ENCODE measurements at places on chromosomes 12 and 14.

DNA sequence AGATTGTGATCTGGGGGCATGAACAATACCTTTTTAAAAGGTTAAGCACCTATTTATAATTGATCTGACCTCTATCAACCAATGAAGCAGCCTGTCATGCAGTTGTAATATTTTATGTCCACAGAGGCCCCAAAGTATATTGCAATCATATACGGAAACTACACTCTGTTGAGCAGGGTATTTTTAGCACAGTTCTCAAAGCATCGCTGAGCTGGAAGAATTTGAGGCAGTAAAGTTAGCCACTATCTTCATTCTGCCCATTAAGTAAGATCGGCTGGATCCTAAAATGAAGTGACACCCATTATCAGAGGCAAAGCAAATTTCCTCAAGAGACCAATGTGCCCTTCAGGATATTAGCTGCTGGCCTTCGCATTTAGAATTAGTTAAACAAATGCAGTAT, 47.7 kb upstream of the GRIP1 start:
- DNase-seq = no peak

DNA sequence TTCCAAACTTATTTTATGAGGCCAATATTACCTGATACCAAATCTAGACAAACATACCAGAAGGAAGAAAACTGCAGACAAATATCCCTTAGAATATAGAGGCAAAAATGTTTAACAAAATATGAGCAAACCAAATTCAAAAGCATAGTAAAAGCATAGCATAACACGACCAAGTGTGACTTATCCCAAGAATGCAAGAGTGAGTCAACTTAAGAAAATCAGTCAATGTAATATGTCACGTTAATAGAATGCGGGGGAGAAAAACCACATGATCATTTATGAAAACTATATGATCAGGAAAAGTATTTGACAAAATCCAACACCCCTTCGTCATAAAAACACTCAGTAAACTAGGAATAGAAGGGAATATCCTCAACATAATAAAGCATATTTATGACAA, 217.3 kb downstream of the ADGRD1 start:
- no peak for DNase-seq

- DNase-seq = no peak
These were observed 191.7 kb downstream of the ALG10 start for GRCh38 chr12:34214011-34214410.

GRCh38 chr12:78392918-78393317, 471.7 kb upstream of the SYT1 start:
- DNase-seq = no peak

GRCh38 chr14:61567838-61568571, 127.3 kb upstream of the HIF1A start:
- DNase-seq = no peak

- DNase-seq = no peak
These were observed 50.5 kb downstream of the CFAP251 start for GRCh38 chr12:121968876-121969275.

DNA sequence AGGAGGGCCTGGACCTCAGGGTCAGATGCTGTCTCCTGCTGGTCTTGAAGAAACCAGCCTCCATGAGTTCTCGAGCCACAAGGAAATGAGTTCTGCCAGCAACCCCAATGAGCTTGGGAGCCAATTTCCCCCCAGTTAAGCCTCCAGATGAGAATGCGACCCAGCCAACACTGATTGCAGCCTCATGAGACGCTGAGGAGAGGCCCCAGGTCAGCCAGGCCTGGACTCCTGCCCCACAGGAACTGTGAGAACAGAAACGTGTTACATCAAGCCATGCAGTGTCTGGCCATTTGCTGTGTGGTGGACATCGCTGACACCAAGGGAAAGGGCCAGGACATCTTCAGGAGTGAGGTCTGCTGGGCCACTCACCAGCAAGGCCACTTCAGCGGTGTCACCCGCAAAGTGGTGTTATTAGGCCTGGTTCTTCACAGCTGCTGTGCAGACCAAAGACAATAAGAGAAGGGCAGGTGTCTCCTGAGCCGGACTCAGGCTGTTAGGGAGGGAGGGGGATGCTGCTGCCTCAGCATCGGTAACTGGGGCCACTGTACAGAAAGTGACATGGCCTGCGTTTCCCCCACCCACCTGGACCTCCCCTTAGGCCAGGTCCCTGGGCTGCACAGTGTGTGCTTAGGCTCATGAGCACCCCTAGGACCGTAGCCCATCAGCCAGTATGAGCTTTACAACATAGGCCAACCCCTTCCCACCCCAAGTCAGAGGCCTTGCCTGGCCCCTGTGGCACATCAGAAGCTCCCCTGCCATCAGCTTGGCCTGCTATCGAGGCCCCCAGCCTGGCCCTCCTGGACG, 272.4 kb upstream of the RTL1 start:
- DNase-seq = no peak

GRCh38 chr12:5808981-5809380, 136.1 kb downstream of the ANO2 start:
- DNase-seq = no peak

DNA sequence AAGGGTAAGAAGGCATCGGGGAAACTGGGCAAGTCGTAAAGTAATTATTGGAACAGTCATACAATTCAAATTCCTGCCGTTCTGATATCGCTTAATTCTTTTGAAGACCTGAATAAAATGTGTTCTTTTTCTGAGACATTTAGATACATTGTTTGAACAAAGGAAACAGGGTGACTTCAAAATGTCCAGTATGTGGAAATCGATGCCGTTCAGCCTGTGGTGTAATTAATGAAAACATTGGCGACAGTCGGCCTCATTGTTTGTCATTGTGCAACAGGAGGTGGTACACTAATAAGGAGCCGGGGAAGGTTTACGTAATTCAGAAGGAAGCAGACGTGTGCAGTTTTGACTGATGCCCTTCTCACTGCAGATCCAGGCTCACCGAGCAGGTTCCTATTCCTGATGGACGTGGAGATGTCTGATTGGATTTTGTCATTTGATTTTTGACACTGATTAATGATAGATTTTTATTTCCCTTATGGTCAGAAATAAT, 92.7 kb downstream of the BORCS5 start:
- no peak for DNase-seq

GRCh38 chr12:10362828-10363657, 26.8 kb downstream of the KLRK1 start:
- DNase-seq = no peak

DNA sequence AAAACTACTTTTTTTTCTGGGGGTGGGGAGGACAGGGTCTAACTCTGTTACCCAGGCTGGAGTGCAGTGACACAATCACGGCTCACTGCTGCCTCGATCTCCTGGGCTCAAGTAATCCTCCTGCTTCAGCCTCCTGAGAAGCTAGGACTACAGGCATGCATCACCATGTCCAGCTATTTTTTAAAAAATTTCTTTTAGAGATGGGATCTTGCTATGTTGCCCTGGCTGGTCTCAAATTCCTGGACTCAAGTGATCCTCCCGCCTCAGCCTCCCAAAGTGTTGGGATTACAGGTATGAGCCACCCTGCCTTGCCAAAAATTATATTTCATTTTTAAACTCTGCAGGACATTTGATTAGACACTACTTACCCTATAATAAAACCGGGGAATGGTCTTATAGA, 5.5 kb downstream of the PPP2R3C start:
- DNase-seq = no peak

DNA sequence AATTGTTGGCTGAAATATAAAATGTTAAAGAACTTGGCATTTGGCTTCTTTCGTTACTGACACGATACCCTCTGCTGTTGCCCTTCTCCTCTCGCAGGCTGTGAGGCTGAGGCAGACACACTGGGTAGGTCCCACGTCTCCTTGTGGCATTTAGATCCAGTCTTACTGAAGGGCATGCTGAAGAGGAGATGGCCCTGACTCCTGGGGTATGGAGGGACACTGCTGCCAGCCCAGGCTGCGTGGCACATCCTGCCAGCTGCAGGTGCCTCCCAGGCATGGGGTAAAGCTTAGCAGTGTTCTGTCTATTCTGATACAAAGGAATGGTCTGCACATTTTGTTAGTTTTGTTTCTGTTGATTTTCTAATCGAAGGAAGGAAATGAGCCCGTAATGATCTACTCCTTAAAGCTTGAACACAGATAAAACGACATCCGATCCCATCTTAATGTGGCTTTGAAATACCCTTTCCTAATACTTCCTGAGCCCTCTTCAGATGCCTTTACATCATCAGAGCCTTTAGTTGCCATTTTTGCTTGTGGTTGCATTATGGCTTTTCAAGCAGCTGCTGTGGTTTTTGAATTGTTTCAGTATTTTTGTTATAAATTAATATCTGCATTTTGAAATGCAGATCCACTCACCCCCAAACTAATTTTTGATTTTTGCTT, 61.1 kb downstream of the WDR20 start:
- DNase-seq = no peak

DNA sequence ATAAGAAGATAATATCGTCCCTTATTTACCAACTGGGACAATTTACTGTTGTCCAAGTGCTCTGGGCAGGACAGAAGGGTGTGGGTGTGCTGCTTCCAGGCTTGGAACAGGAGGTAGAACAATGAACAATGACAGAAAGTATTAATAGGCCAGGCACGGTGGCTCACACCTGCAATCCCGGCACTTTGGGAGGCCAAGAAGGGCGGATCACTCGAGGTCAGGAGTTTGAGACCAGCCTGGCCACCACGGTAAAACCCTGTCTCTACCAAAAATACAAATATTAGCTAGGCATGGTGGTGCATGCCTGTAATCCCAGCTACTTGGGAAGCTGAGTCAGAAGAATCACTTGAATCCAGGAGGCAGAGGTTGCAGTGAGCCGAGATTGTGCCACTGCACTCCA, 2.5 kb downstream of the IFI27 start:
- DNase-seq = no peak

DNA sequence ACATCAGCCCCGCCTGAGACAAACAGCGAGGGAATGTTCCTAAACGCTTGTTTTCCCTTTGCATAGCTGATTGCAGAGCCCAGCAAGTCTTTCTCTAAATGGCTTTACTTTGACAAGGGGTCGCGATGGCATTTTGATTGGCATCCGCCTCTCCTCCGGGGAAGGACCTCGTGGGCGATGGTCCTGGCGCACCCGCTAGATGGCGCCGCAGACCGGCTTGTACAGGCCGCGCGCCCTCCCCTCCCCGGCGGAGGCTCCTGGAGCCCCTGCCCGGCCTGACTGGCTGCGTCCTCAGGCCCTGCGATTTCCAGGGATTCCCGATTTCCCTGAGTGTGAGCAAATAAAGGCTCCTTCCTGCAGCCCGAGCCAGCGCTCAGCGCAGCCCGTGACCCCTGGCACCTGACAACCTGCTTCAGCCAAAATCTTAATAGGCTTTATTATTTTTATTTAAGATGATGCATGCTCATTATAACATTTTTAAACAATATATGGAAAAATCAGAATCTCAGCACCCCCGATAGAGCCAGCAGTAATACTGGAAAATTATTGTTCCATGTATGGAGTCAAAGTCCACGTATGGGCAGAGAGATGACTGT, 468.3 kb downstream of the AACS start:
- no peak for DNase-seq

GRCh38 chr12:7068994-7069346, 8.5 kb downstream of the C1S start:
- DNase-seq = no peak

DNA sequence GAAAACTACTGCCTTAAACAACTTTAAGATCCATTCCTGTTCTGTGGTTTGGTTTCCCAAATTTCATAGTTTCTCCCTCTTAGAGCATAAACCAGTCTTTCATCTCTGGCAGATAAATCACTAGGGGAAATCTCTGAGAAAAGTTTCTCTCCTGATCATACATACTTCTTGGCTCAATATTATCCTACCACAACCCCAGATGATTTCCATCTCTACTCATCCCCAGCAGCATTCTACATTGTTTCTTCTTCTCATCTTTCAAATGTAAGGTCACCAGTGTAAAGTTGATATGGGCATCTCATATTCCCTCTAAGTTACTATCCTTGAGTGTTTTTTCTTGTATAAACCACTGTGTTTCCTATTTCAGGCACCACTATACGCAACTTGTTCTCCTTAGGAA, 45.9 kb upstream of the PLEKHG7 start:
- DNase-seq = no peak

DNA sequence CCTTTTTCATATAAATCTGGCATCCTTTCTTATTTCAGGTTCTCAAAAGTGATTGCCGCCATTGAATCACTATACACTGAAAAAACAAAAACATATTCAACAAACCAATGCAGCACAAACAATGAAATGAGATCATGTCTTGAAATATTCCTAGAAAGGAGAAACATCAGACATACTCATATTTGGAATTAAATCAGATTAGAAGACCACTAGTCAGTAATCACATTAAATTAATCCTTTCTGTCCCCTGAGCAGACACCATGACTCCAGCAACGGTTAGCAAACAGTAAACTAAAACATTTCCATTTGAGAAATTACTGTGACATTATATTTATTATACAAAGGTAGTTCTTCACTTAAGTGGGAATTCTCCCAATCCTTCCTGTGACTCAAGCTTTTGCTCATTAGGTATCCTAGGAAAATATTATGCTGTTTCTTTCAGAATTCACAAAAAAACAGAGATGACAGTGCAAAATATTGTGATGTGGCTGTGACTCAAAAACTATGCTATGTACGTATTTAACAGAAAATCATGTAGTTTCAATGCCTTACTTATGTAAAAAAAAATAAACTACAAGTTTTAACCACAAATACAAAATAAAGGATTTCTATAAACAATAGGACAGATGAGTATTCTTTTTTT, 29.7 kb downstream of the CPNE8 start:
- DNase-seq = peak; percentile 52

DNA sequence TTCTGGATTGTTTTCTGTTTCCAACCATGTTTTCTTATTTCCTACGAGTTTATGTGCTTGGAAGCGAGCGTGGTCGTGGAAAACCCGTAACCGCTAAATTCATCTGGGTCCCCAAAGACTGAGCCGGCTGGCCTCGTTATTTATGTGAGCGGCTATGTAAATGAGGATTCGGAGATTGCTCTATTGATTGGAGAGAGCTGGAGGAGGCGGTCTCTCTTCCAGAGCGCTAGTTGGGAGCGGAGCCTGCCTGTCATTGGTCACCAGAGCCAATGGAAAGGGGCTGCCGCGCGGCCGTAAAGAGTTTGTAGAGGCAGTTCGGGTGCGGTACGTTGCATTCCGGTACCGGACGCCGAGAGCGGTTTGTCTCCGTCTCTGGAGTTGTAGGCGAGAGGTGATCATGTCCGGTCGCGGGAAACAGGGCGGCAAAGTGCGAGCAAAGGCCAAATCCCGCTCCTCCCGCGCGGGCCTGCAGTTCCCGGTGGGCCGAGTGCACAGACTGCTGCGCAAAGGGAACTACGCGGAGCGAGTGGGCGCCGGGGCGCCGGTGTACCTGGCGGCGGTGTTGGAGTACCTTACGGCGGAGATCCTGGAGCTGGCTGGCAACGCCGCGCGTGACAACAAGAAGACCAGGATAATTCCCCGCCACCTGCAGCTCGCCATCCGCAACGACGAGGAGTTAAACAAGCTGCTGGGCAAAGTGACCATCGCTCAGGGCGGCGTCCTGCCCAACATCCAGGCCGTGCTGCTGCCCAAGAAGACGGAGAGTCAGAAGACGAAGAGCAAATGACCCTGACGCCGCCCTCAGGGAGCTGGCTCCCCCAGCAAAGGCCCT, 29.0 kb downstream of the WBP11 start:
- peak; percentile 73 for DNase-seq

GRCh38 chr14:55731311-55731872, 151.4 kb downstream of the KTN1 start:
- no peak for DNase-seq

Measured in glomerular endothelial cell (primary cell).